ENCODE measurements at places on chromosomes 5 and 9. TPM values are rescaled to one million over a fixed set of nuclear protein-coding genes. Genes with fewer than 3 reads are reported as not detected.

Gene WDR38
- total RNA-seq, result not detected

- H3K27ac ChIP-seq, result no peak overlapping the region
- H3K4me1 ChIP-seq, result no peaks in the 10 kb centered on the region
- H3K27me3 ChIP-seq, result no peaks in the 10 kb centered on the region
Observed at GRCh38 chr9:124274226-124274625, 16.5 kb downstream of the NEK6 start.

GRCh38 chr5:128815201-128815600 lies 150.1 kb upstream of the SLC27A6 start:
- DNase-seq, result no peak
- no peaks in the 10 kb centered on the region for H3K27me3 ChIP-seq
- no peaks in the 10 kb centered on the region for H3K36me3 ChIP-seq
- no peaks in the 10 kb centered on the region for H3K4me1 ChIP-seq
- no peak overlapping the region for H3K27ac ChIP-seq

Gene GRM6
- total RNA-seq, result not detected

- peaks cover 4% of the 10 kb centered on the region for H3K27me3 ChIP-seq
- peak; percentile 49 for DNase-seq
- H3K4me3 ChIP-seq, result peak overlapping the region; percentile 82
- peaks cover 28% of the 10 kb centered on the region for H3K4me1 ChIP-seq
- H3K36me3 ChIP-seq, result no peaks in the 10 kb centered on the region
Observed at GRCh38 chr9:89603767-89604665, 796 bp upstream of the GADD45G start.

Gene MLANA
- not detected for total RNA-seq

GRCh38 chr9:113255438-113255837 lies 19.9 kb downstream of the CDC26 start:
- no peak overlapping the region for H3K4me3 ChIP-seq
- DNase-seq, result no peak

DNA sequence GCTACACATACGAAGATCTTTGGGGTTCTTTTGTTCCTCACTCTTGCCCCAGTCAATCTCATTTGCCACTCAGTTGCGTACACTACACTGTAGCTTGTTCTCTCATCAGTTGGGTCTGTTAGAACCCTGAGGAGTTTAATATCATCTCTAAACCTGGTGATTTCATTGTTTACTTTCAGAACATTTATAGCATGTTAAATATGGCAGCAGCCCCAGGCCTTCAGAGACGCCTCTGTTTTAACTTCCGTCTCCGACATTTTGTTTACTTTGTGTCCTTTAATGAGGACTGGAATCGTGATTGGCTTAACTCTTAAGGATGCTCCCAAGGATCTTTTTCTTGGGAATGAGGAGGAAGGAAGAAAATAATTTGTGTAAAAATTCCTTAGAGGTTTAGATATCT lies 510.1 kb downstream of the NR2F1-AS1 start:
- no peak for DNase-seq
- no peaks in the 10 kb centered on the region for H3K4me1 ChIP-seq
- no peak overlapping the region for H3K27ac ChIP-seq
- no peak overlapping the region for H3K4me3 ChIP-seq

DNA sequence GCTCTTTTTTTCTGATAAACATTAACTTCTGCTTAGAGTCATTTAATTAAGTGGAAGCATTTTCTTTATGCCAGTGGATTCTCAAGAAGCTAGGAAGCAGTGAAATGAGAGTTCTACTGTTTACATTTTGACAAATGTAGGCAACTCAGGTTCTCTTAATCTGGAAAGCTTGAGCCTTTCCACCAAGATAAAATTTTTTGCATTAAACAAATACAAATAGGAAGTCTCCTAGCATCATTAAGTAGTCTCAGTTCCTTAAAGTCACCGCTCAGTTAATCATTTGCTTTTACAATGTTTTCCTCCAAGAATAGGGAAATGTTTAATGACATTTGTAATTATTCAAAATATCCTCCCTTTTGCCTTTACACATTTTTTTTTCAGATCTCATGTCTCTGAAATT lies 290.4 kb upstream of the PDE4D start:
- no peaks in the 10 kb centered on the region for H3K36me3 ChIP-seq
- no peaks in the 10 kb centered on the region for H3K4me1 ChIP-seq
- DNase-seq, result no peak
- no peak overlapping the region for H3K4me3 ChIP-seq

Gene SLC12A2
- total RNA-seq, result 18.5 TPM

DNA sequence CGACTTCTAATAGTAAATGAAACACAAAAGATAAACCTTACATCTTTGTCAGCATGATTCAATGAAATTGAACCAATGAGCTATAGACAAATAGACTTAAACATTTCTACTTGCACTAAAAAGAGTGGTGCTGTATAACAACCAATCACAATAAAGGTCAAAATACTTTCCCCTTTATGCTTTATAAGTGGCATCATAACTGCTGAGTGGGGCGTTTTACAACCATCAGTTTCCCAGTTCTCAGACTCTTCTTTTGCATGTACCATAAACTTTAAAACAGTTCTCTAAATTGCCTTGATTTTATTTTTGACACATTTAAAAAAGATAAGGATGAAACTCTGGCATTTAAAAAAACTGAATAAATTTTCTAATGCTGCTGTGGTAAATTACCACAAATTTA lies 356.2 kb downstream of the NNT start:
- H3K27ac ChIP-seq, result no peak overlapping the region
- no peaks in the 10 kb centered on the region for H3K27me3 ChIP-seq
- H3K36me3 ChIP-seq, result no peaks in the 10 kb centered on the region
- no peak for DNase-seq
- H3K4me3 ChIP-seq, result no peak overlapping the region

- no peak overlapping the region for H3K27ac ChIP-seq
- no peaks in the 10 kb centered on the region for H3K27me3 ChIP-seq
- H3K4me3 ChIP-seq, result no peak overlapping the region
Observed at GRCh38 chr5:74201334-74202081, 439.0 kb downstream of the ENC1 start.

GRCh38 chr9:15139469-15139868 lies 167.5 kb downstream of the TTC39B start:
- H3K4me3 ChIP-seq, result no peak overlapping the region
- peaks cover 2% of the 10 kb centered on the region for H3K4me1 ChIP-seq
- DNase-seq, result no peak
- H3K27me3 ChIP-seq, result no peaks in the 10 kb centered on the region
- no peaks in the 10 kb centered on the region for H3K36me3 ChIP-seq
- H3K27ac ChIP-seq, result no peak overlapping the region

Gene SPATA9
- not detected for total RNA-seq

DNA sequence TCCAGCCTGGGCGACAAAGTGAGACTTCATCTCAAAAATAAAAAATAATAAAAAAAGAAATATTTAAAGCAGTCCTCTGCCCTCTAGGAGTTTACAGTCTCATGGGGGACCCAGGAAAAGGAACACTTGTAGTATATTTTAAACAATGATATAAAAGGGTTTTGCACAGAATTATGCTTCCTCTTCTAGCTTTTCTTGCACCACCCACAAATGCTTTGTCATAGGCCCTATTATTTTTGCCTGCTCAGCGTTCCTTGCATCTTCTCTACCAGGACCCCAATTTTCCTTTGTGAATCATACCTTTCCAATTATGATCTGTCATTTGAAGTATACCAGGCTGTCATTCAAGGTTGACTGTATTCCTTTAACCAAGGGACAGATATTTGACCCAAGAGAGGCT lies 164.8 kb upstream of the CDKN2B start:
- no peak overlapping the region for H3K27ac ChIP-seq
- peaks cover 12% of the 10 kb centered on the region for H3K27me3 ChIP-seq
- peaks cover 13% of the 10 kb centered on the region for H3K4me1 ChIP-seq
- DNase-seq, result no peak

DNA sequence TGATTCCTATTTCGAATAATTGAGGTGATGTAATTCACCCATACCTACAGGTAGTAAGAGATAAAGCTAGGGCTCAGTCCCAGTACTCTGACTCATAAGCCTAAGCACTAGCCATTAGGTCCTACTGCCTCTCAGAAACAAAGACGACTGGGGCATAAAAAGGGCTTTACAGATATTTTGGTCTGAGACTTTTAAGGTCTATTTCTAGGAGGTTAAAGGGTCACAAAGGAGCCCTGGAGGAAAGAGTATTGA lies 69.8 kb downstream of the SGCD start:
- no peak overlapping the region for H3K27ac ChIP-seq
- no peak for DNase-seq
- peaks cover 11% of the 10 kb centered on the region for H3K27me3 ChIP-seq
- no peak overlapping the region for H3K4me3 ChIP-seq
- H3K36me3 ChIP-seq, result no peaks in the 10 kb centered on the region
- H3K4me1 ChIP-seq, result peaks cover under 1% of the 10 kb centered on the region

DNA sequence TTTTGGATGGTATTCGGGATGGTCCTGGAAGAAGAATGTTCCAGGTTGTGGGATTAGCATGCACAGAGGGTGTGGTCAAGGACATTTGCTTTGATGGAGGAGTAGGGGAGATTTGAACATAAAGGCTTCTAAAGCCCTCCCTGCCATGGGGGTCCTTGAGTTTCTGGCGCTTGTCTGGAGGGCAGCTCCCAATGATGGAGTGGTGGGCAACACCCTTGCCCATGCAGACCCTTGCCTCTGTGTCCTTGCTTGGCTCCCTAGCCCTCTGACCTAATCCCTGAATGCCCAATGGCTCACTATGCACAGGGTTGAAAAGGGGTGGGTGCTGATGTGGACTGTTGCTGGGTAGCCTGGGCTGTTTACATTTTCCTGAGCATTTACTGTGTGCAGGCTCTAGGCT lies 66.6 kb downstream of the RALGPS1 start:
- H3K27me3 ChIP-seq, result peaks cover 81% of the 10 kb centered on the region
- H3K4me1 ChIP-seq, result peaks cover 17% of the 10 kb centered on the region
- no peak overlapping the region for H3K4me3 ChIP-seq

GRCh38 chr9:72977670-72978069 lies 24.8 kb upstream of the ALDH1A1 start:
- no peaks in the 10 kb centered on the region for H3K4me1 ChIP-seq
- H3K4me3 ChIP-seq, result no peak overlapping the region
- H3K27ac ChIP-seq, result no peak overlapping the region

DNA sequence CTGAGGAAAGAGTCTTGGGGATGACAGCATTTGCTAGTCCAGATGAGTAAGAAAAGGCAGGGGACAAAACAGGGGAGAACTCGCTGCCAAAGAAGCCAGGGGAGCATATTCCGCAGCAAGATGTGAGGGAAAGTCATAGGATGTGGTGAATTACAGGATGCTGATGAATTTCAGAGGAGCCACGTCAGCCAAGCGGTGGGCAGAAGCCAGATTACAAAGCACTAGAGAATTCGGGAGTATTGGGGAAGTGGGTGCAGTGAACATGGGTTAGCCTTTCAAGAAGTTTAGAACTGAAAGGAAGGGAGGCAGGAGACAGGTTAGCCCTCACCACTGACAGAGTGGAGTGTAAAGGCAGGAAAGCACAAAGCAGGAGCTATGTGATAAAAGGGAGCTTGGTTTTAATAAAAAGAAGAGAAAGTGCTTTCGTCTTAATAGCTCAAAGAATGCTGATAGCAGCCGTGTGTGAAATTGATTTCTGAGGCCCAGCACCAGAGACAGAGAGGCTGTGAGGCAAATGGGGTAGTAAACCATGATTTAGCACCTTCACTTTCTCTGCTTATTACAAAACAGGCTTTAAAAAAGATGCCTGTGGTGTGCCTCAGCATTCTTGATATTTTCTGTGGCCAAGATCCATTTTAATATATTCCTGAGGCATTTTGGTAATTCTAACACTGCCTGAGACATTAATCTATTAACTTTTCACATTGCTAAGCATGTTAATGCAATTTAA lies 16.9 kb downstream of the ADAMTSL1 start:
- peaks cover 4% of the 10 kb centered on the region for H3K27me3 ChIP-seq
- no peak overlapping the region for H3K27ac ChIP-seq
- H3K4me1 ChIP-seq, result no peaks in the 10 kb centered on the region
- DNase-seq, result no peak
- H3K36me3 ChIP-seq, result no peaks in the 10 kb centered on the region

DNA sequence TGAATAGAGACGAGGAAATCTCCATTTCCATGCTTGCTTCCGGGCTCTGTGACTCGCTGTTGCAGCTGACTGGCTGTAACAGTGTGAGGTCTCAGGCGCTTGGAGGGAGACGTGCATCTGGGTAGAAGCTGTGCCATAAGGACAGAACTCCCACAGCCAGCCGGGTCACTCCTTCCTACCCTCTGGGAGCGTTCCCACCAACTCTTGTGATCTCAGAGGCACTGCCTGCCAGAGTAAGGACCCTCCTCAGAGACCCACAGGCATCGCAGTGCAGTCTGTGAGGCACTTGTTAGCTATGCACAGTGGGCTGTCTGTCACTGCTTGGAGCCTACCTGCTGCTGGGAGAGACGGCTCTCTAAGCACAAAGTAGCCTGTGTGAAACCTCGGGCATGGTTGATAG lies 203.4 kb upstream of the SEMA6A start:
- no peaks in the 10 kb centered on the region for H3K4me1 ChIP-seq
- no peaks in the 10 kb centered on the region for H3K27me3 ChIP-seq
- no peak overlapping the region for H3K27ac ChIP-seq
- no peaks in the 10 kb centered on the region for H3K36me3 ChIP-seq
- H3K4me3 ChIP-seq, result no peak overlapping the region
- DNase-seq, result no peak

DNA sequence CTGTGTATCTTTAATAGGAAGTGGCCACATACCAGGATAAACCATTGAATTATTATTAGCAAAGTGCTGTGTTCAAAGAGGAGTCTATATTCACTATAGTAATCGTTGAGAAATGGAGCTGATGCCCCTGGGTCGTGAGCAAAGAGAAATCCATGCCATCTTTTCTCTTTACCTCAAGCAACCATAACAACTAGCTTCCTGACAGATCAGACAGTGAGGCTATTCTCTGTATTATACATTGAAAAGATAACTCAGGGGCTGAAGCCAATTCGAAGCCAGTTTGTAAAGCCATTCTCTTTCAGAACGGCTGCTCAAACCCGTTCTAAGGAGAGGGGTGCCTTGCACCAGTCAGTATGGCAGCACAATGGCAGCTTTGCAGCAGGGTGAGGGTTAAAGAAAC lies 680.6 kb downstream of the SEMA5A start:
- no peaks in the 10 kb centered on the region for H3K36me3 ChIP-seq

Data from activated naive CD8-positive, alpha-beta T cell treated with anti-CD3 and anti-CD28 coated beads for 36 hours (primary cell).